Memory B cell (primary cell): ENCODE measurements at places on chromosomes 3 and 15.

- no peak for DNase-seq
These were observed 84.9 kb downstream of the HMG20A start for GRCh38 chr15:77505556-77505955.

DNA sequence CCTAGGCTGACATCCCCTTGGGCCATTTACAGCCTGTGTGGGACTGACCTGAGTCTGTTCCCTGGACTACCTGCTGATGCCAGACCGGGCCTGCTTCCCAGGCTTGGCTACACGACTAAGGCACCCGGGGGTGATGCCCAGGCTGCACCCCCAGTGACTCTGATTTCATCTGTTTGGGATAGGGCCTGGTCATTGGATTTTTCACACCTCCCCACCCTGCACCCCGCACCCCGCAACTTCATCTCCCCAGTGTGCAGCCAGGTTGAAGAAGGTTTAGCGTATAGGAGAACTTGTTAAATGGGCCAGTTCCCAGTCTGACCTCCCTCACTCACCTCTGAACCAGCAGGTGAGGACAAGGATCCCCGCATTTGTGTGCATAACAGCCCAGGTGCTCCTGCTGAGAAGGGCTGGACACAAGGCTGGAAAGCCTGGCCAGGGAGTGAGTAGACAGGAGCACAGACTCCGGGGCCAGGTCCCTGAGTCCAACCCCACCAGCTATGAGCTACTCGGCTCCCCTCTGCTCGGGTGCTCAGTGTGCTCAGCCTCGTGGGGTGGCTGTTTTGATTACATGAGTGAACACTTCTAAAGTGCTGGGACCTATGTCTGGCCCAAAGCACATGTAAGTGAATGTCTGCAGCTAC, 18.5 kb downstream of the SLC6A20 start:
- DNase-seq: no peak

GRCh38 chr3:71355862-71356261, 227.7 kb downstream of the FOXP1 start:
- DNase-seq: no peak

GRCh38 chr3:56753206-56753820, 48.4 kb downstream of the ARHGEF3 start:
- DNase-seq: no peak

GRCh38 chr3:126951561-126951960, 31.4 kb upstream of the PLXNA1 start:
- DNase-seq: no peak

GRCh38 chr3:58868097-58868779, 181.6 kb downstream of the CFAP20DC start:
- no peak for DNase-seq

DNA sequence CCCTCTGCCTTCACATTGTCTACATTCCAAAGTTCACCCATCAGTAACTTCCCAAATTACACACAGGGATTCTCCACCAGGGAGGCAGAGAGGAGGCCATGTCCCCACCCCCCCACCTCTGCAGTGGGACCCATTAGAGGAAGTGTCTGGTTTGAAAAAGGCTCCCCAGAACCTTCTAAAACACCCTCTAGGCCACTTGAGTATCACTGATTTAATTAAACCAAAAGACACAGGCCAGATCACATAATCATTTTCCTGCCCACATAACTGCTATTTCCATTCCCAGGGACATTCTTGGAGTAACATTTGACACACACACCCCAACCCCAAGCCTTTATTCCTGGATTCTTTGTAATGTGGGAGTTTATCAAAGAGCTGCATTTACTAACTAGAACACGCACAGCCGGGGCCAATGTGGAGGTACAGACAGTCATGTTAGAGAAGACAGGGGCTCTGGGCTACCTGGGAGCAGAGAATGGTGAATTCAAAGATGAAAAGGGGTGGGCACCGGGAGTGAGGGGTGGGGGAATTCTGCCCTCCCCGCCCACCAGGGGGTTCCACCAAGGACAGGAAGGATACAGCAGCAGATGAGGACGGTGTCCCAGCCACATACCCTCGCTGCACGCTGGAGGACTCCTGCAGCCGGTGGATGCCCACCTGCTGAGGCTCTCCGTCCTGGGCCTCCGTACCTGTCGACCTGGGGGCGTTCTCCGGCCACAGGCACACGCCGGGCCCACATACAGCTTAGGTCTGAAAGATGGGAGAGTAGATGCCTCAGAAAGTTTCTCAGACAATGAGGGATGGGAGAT, 201.4 kb upstream of the CTNNB1 start:
- DNase-seq: no peak

DNA sequence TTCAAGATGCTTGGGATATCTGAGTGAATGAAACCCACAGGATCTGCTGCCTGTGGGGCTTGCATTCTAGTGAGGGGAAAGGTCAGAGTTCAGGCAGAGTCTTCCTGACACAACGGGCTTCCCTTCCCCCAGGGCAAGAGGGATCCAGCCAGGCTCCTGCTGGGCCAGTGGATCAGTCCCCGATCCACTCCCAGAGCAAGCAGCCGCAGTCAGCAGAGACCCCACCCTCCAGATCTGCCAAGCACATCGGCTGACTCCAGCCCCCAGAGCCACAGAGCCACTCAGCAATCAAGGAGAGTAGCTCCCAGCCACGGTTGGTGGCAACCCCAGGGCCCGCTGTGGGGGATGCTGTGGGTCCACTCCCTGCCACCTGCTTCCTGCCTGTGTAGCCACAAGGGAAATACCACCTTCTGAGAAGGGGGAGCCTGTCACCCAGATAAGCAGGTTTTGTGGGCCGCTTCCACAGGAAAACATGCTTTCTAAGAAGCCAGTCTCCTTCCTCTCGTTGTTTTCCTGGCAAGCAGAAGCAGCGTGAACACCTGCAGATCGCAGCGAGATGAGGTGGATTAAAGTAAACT, 44.9 kb downstream of the CPN2 start:
- DNase-seq: peak; percentile 69

DNA sequence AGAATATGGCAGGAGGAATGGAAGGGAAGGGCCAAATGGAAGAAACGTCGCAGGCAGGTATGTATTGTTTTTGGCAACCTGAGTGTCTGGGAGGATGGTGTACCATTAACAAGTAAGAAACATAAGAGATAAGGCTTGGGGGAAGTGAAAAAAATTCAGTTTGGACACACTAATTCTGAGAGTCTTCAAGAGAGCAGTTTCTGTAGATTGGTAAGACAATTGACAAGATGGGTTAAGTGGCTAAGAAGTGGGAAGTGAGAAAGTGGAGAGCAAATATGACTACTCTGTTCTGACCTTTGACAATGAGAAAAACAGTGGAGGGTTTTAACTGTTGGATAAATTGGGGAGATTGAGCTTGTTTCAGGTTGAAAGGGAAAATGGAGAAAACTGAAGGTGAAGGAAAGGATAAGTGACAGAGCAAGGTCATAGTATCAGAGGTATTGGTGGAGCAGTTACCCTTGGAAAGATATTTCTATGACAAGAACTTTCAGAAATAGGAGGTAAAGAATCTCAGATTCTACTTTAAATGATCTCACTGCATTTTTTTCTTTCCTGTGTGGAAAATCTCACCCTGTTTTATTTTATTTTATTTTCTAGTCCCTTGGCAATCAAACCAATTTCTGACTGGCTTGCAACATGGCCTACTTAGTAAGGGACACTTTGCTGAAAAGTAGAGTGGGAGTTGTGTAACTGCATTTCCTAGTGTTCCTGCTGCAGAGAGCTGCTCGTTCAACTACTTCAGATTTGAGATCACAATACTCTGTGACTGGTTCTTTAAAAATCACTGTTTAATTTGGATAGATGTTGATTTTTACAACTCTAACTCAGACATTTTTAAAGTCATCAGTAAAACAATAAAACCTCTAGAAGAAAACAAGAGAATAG, 23.1 kb upstream of the GABPB1 start:
- DNase-seq: no peak

DNA sequence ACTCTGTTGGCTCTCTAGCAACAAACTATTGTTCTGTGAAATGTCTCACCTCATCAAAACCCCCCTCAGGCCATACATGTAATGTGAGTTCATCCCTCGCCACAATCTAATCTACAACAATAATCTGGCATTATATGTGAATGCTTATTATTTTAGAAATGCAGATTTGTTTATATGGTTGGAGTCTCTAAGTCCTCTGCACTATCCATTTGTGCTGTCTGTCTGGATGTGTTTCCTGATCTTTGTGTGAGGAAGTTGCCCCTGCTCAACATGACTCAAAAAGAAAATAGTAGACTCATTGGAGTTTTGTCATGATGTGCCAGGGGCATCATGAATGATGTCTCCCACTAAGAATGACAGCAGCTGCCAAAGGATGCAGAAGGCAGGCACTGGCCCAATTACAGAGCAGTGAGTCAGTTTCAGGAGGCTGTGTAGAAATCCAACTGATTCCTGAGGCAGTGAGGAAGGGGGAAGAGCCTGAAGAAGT, 161.6 kb upstream of the PDZRN3 start:
- DNase-seq: no peak

- DNase-seq: no peak
These were observed 12.8 kb downstream of the HEMK1 start for GRCh38 chr3:50582083-50582482.

- DNase-seq: no peak
These were observed 304.9 kb upstream of the WNT5A start for GRCh38 chr3:55792009-55792408.

DNA sequence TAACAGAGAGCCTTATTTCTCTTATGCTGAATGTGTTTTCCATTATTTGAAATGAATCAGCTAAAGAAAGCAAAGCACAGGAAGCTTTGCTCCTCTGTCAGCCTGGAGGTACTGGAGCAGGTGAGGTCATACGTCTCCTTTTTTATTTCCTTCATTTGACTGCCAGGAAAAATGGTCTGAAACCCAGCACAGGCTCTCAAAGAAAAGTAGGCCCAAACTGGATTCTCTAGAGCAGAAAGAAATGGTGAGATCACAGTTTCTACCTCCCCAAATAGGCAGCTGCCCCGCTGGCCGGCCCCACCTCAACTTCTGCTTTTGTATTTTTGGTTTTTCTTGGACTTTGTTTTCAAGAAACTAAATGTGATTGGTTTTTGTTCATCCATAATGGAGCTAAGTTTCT, 95.1 kb downstream of the RPL39L start:
- peak; percentile 55 for DNase-seq

DNA sequence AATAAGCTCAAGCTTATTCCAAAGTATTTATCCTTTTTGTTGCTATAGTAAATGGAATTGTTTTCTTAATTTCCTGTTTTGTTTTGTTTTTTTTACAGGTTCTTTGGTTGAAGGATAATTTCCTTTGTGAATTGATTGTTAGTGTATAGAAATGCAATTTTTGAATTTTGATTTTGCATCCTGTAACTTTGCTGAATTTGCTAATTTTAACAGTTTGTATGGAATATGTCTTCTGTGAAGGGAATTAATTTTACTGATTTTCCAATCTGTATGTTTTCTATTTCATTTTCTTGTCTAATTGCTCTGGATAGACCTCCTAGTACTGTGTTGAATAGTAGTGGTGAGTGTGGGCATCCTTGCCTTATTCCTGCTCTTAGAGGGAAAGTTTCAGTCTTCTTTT, 28.3 kb downstream of the PFN2 start:
- no peak for DNase-seq

DNA sequence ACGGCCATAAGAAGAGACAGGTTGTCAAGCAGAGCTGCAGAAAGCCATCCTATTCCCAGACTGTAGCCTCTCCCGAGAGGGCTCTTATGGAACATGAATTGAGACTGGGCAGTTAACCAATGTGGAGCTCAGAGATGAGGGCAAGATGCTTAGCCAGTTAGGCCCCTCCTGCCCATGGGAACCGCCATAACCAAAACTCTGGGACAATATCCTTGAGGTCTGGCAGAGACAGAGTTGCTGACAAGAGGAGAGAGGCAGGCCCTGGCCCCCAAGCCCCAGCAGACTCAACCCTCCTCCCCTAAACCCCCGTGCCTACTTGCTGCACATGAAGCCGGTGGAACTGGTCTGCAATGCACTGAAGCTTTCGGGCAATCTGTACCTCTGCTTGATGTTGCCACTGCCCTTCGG, 4.8 kb downstream of the BMF start:
- DNase-seq: no peak

- DNase-seq: no peak
These were observed 295.7 kb upstream of the WNT5A start for GRCh38 chr3:55782807-55783206.
